ENCODE measurements at places on chromosomes 7 and 10. TPM values are rescaled to one million over a fixed set of nuclear protein-coding genes. Genes with fewer than 3 reads are reported as not detected.

- H3K4me3 ChIP-seq = no peak overlapping the region
- no peak for DNase-seq
- peaks cover 10% of the 10 kb centered on the region for H3K4me1 ChIP-seq
Observed at GRCh38 chr10:101453791-101454718, 100.1 kb downstream of the BTRC start.

The ANXA8 gene
- not detected for total RNA-seq

GRCh38 chr7:158111906-158112570, 475.6 kb downstream of the PTPRN2 start:
- no peak overlapping the region for H3K4me3 ChIP-seq
- no peak for DNase-seq
- peaks cover 4% of the 10 kb centered on the region for H3K27me3 ChIP-seq
- H3K36me3 ChIP-seq = no peaks in the 10 kb centered on the region

The AKR1C2 gene
- 0.41 TPM for total RNA-seq

GRCh38 chr7:132430041-132430855, 146.0 kb downstream of the PLXNA4 start:
- no peaks in the 10 kb centered on the region for H3K36me3 ChIP-seq
- H3K27me3 ChIP-seq = no peaks in the 10 kb centered on the region
- no peak overlapping the region for H3K4me3 ChIP-seq

DNA sequence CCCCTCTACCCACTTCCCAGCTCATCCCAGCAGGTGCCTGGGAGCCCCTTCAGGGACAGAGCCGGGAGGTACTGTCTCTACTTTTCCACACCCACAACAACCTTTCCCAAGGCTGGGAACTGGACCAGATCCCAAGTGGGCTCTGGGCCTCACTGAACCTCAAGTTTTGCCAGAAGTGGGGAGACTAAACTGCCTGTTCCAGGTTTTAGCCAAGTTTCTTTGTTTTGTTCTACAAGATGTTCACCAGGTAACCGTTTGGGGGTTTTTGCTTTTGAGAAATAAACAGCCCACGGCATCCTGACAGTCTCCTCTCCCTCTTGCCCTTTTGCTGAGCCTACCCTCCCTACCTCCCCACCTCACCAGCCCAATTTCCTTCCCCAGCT, 10.6 kb upstream of the EMX2 start:
- H3K4me3 ChIP-seq = no peak overlapping the region
- peaks cover under 1% of the 10 kb centered on the region for H3K4me1 ChIP-seq
- H3K36me3 ChIP-seq = no peaks in the 10 kb centered on the region
- H3K27me3 ChIP-seq = peaks cover 46% of the 10 kb centered on the region

The KIF11 gene
- total RNA-seq = 0.38 TPM

The PARP12 gene
- total RNA-seq = 78.5 TPM

The MYL10 gene
- total RNA-seq = not detected

DNA sequence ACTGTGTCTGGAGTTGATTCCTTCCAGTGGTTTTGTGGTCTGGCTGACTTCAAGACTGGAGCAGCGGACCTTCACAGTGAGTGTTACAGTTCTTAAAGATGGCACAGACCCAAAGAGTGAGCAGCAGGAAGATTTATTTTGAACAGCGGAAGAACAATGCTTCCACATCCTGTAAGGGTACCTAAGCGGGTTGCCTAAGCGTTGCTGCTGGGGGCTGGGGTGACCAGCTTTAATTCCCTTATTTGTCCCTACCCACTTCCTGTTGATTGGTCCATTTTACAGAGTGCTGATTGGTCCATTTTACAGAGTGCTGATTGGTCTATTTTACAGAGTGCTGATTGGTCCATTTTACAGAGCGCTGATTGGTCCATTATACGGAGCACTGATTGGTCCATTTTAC, 13.2 kb downstream of the AKR1B15 start:
- no peak overlapping the region for H3K27ac ChIP-seq
- H3K4me1 ChIP-seq = peaks cover 7% of the 10 kb centered on the region
- H3K4me3 ChIP-seq = no peak overlapping the region
- H3K36me3 ChIP-seq = no peaks in the 10 kb centered on the region

DNA sequence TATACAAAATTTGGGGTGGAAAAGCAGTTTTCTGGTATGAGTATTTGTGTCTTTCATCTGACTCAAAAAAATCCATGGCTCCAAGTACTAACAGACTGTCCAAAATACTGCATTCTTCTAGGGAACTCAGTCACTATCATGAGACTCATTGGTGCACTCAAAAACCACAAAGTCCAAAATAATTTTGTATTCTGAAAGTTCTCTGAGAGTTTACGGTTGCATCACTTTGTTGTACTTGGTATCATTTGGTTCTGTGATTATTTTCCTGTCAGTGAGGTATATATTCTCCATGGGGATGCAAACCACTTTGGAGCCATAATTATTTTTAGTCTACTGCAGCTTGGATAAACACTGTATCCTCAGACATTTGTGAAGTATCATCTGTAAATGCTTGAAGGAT, 28.0 kb upstream of the CABCOCO1 start:
- DNase-seq = no peak
- H3K4me1 ChIP-seq = no peaks in the 10 kb centered on the region
- H3K4me3 ChIP-seq = no peak overlapping the region
- no peaks in the 10 kb centered on the region for H3K27me3 ChIP-seq

DNA sequence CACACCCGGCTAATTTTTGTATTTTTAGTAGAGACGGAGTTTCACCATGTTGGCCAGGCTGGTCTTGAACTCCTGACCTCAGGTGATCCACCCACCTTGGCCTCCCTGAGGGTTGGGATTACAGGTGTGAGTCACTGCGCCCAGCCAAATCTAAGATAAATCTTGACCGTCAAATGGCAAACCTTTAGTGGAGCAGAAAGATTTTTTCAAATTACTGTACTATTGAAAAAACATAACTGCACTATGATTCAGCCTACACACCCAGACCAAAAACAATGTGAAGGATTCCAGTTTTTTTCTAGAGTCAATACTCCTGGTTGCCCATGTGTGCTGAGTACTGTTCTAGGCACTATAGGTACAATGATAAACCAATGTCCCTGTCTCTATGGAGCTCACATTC, 33.9 kb upstream of the SVIL start:
- H3K36me3 ChIP-seq = no peaks in the 10 kb centered on the region
- no peaks in the 10 kb centered on the region for H3K27me3 ChIP-seq
- DNase-seq = no peak
- H3K4me1 ChIP-seq = no peaks in the 10 kb centered on the region
- no peak overlapping the region for H3K27ac ChIP-seq

The MYOZ1 gene
- total RNA-seq = not detected

- H3K4me1 ChIP-seq = peaks cover 13% of the 10 kb centered on the region
- H3K27me3 ChIP-seq = no peaks in the 10 kb centered on the region
- no peak overlapping the region for H3K27ac ChIP-seq
- DNase-seq = no peak
- H3K36me3 ChIP-seq = peaks cover 11% of the 10 kb centered on the region
Observed at GRCh38 chr7:101093906-101094305, 8.6 kb downstream of the TRIM56 start.

DNA sequence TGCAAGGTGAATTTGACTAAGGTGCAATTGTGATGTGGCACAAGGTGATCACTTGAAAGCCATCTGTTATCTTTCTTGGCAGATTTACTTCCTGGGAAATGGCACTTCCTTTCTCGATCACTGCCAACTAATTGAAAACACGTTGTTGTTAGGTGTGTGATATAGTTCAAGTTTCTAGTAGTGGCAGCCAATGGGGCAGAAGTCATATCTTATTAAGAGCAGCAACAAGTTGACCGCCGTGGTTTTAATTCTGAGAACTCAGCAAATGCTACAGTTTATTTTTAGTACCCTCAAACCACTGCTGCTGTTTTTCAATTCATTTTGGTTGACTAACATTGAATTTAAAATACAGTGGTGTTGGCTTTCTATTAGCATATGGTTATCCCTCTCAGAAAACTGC, 1.6 kb downstream of the CHN2 start:
- H3K36me3 ChIP-seq = no peaks in the 10 kb centered on the region
- H3K27ac ChIP-seq = no peak overlapping the region
- DNase-seq = no peak
- peaks cover 31% of the 10 kb centered on the region for H3K27me3 ChIP-seq

GRCh38 chr10:14800397-14800796, 25.7 kb upstream of the FAM107B start:
- H3K36me3 ChIP-seq = no peaks in the 10 kb centered on the region
- H3K27ac ChIP-seq = no peak overlapping the region

The MRLN gene
- not detected for total RNA-seq

DNA sequence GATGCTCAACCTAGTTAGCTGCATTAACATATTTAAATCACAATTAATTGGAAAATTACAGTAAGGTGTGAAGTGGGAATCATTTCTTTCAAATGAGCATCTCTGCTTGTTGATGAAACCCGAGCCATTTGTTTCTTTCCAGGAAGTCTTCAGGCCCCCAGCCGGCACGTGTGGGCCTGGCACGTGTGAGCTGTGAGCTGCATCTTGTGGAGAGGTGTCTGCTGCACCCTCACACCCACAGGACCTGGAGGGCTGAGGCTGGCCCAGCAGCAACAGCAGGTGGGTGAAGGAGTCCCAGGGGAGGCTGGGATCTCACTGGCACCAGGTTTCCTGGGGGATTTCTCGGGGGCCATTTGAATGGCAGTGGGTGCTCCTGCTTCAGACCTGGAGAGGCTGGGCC, 372.5 kb upstream of the MKI67 start:
- H3K27me3 ChIP-seq = no peaks in the 10 kb centered on the region
- no peak overlapping the region for H3K27ac ChIP-seq
- DNase-seq = no peak
- H3K4me3 ChIP-seq = no peak overlapping the region

The NPFFR1 gene
- total RNA-seq = not detected

The CALCR gene
- total RNA-seq = not detected

DNA sequence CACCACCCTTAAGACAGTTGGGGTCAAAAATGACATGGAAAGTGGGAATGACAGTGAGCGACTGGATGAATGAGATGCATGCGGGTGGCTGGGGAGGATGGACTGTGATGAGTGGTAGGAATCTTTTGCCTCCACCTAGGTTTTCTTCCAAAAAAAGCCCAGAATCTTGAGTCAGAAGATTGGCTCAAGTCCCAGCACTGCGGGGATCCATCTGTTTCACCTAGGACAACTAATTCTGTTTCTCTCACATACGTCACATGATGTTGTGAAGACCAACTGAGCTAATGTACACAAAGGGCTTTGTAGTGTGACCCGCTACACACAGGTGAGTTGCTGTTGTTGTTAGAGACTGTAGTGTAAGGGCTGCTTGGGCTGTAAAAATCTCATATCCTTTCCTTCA, 58.5 kb upstream of the SLC35B4 start:
- H3K4me1 ChIP-seq = no peaks in the 10 kb centered on the region
- H3K27me3 ChIP-seq = peaks cover 15% of the 10 kb centered on the region
- no peak overlapping the region for H3K4me3 ChIP-seq
- DNase-seq = no peak
- no peaks in the 10 kb centered on the region for H3K36me3 ChIP-seq
- H3K27ac ChIP-seq = no peak overlapping the region

DNA sequence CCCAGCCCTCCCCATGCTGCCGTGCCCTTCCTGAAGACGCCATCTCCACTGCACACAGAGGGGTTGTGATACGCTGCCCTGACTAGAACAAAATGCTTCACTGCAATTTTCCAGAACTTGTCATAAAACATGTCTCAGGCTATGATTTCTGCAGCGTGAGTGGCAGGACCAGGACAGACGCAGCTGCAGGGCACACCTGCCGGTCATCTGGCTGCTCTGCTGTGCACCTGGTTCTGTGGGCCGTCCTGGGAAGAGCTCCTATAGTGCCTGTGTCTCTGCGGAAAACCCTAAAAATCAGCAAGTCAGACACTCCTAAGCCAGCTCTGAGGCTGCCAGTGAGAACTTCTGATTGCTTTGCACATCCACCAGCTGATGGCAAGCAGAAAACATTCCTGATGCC, 39.7 kb upstream of the DIP2C start:
- H3K27me3 ChIP-seq = no peaks in the 10 kb centered on the region
- no peak for DNase-seq
- H3K4me3 ChIP-seq = no peak overlapping the region
- no peaks in the 10 kb centered on the region for H3K36me3 ChIP-seq
- H3K4me1 ChIP-seq = no peaks in the 10 kb centered on the region
- no peak overlapping the region for H3K27ac ChIP-seq

The PTTG1IP2 gene
- total RNA-seq = not detected

DNA sequence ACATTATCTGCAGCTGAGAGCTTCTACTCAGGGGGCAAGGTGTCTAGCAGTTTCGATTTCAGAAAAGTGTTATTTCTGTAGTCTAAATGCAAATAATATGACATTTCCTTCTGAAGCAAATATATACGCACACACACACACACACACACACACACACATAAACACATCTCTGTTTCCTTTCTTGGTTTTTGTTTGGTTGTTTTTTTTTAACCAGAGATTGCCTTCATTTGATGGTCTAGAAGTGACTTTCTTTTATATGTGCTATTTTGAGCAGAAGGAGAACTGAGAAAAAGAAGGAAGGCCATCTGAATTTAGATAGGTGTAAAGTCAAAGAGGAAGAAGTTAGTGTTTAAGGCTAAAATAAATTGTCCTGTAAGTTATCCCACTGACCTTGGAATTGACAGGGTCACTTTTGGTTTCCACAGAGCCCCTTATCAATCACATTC, 142.2 kb downstream of the TRIL start:
- no peaks in the 10 kb centered on the region for H3K36me3 ChIP-seq
- H3K4me1 ChIP-seq = no peaks in the 10 kb centered on the region
- no peak overlapping the region for H3K4me3 ChIP-seq
- H3K27ac ChIP-seq = no peak overlapping the region
- no peak for DNase-seq

DNA sequence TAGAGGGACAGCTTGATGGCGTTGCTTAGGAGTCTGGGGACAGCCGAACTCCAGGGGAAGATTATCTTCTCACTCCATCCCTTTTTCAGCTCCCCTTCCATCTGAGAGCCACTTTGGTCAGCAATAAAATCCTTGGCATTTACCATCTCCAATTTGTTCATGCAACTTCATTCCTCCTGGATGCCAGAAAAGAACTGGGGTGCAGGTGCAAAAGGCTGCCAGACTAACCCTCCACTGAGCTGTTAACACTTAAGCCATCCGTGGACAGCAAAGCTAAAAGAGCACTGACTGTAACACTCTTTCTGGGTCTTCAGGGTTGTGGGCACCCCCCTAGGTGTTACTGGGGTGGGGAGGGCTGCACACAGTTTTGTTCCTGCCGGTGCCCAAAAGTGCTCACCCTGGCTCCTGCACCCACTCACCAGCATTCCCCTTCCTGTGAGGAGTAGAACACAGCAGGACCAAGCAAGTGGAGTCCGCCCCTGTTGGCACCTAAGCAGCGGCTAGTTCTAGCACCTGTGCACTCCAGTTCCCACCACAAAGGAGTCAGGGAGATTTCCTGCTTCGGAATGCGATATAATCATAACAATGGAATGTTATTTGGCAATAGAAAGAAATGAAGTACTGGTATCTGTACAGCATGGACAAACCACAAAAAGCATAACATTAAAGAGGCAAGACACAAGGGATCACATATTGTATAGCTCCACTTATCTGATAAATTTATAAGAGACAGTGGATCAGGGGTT, 95.1 kb downstream of the NPY start:
- no peaks in the 10 kb centered on the region for H3K27me3 ChIP-seq
- H3K4me3 ChIP-seq = no peak overlapping the region
- no peaks in the 10 kb centered on the region for H3K36me3 ChIP-seq
- H3K27ac ChIP-seq = no peak overlapping the region
- DNase-seq = no peak

The SEMA4G gene
- total RNA-seq = 1.1 TPM
